Choroid plexus epithelial cell (primary cell): ENCODE measurements at places on chromosomes 5 and 9.

DNA sequence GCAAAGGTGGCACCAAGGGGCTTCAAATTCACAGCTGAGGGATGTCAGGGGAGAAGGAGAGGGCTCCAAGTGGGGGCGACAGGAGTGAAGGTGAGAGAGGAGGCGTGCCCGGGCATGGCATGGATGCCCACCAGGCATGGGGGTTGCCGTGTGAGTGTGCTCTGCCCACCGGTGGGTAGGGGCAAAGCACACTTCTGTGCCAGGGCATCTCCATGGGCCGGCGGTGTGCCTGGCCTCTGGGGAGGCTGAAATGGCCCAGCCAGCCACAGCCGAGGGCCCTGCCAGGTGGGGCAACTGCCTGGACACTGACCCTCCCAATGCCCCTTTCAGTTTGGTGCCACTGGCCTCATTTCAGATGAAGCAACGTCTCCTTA, 14.0 kb upstream of the RNU6ATAC start:
- DNase-seq, result no peak

GRCh38 chr5:105677291-105677690, 1993.4 kb downstream of the EFNA5 start:
- DNase-seq, result no peak

- DNase-seq, result peak; percentile 26
These were observed 157.1 kb downstream of the PBX3 start for GRCh38 chr9:125904155-125904851.

DNA sequence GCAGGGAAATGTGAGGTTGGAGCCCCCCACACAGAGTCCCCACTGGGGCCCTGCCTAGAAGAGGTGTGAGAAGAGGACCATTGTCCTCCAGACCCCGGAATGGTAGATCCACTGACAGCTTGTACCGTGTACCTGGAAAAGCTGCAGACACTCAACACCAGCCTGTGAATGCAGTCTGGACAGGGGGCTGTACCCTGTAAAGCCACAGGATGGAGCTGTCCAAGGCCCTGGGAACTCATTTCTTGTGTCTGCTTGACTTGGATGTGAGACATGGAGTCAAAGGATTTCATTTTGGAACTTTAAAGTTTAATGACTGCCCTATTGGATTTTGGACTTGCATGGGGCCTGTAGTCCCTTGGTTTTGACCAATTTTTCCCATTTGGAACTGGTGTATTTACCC, 535.0 kb upstream of the MEF2C start:
- no peak for DNase-seq

DNA sequence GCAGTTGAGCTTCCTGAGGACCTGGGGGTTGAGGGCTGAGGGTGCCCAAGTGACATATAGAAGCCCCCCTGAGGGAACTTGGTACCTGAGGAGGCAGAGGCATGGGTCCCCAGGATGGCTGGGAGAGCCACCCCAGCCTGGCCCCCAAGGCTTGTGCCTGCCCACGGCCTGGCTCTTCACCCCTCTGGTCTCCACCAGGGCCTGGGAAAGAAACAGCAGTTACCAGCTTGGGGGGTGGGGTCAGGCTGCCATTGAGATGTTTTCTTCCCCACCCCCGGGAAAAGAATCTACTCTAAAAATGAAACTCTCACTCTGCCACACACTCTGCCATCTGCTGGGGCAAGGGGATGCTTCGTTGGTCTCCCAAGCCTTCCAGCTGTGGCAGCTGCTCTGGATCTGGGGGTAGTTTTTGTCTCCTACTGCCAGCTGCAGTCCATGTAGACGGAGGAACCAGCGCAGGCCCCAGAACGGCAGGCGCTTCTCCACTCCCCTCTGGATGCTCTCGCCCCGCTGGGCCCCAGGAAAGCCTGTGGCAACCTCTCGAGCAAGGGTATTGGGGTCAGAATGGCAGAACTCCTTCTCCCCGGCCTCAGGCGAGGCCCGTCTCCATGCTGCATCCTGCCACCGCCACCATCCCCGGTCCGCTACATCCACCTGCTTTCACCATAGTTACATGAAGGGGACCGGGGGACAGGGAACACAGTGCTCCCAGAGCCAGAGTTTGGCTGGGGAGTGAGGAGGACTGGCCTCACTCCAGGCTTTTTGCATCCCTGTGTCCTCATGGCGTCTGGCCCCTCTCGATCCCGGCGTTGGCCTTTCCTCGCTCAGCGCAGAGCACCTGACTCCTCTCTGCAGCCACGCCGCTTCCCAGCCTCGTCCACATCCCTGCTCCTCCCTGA, 123.5 kb downstream of the DAB2IP start:
- no peak for DNase-seq

DNA sequence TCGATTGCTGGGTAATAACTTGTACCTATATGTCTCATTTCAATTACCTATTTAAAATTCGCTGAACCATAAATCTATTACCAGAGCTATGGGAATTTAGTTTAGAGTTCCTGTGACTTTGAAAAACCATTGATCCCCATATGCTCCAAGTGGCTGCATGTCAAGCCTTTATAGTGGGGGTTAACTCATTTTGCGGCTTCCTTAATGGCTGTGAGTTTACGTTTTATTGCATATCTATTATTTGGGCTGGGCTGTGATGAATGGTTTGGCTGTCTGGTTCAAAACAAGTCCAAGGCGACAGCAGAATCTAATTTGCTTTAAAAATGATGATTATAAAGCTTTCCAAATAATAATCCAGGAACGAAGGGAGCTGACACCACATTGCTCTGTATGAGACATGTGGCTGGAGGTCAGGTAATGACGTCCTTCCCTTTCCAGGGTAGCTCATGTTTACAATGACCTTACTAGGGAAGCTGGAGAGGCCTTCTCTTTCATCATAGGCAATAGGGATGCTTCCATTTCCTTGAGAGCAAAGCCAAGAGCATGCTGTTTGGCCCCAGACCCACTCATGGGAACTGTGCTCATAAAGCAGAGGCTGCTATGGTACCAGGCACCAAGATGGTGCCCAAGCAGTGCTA, 258.3 kb downstream of the HSPA4 start:
- peak; percentile 29 for DNase-seq

GRCh38 chr5:134118212-134118835, 3.8 kb downstream of the TCF7 start:
- DNase-seq, result no peak
